Endothelial cell (in vitro differentiated cells): ENCODE measurements at places on chromosomes 12 and 14. TPM values are rescaled to one million over a fixed set of nuclear protein-coding genes. Genes with fewer than 3 reads are reported as not detected.

Gene PTGER2
- not detected for total RNA-seq

Gene GPD1
- total RNA-seq, result not detected

Gene BATF
- total RNA-seq, result not detected

Gene ST8SIA1
- total RNA-seq, result 0.77 TPM

Gene TMEM132C
- not detected for total RNA-seq

Gene SERPINA10
- total RNA-seq, result not detected

Gene IFT81
- 18.7 TPM for total RNA-seq

Gene NID2
- total RNA-seq, result 80.8 TPM

Gene BICDL1
- total RNA-seq, result 2.8 TPM

Gene RERG
- total RNA-seq, result 2.5 TPM

Gene KLHL33
- 0.08 TPM for total RNA-seq

- no peak overlapping the region for H3K4me3 ChIP-seq
- H3K36me3 ChIP-seq, result no peaks in the 10 kb centered on the region
- H3K27ac ChIP-seq, result no peak overlapping the region
- no peaks in the 10 kb centered on the region for H3K4me1 ChIP-seq
- DNase-seq, result no peak
Measured at GRCh38 chr14:89139404-89140247, 277.4 kb downstream of the FOXN3 start.

GRCh38 chr12:51397670-51398069, 6.5 kb upstream of the GALNT6 start:
- H3K4me1 ChIP-seq, result peaks cover 38% of the 10 kb centered on the region
- H3K27ac ChIP-seq, result no peak overlapping the region
- no peak for DNase-seq
- H3K4me3 ChIP-seq, result no peak overlapping the region
- H3K27me3 ChIP-seq, result peaks cover 6% of the 10 kb centered on the region
- no peaks in the 10 kb centered on the region for H3K36me3 ChIP-seq

GRCh38 chr12:89324437-89324836, 27.9 kb downstream of the DUSP6 start:
- no peak for DNase-seq
- peak overlapping the region; percentile 33 for H3K27ac ChIP-seq
- H3K27me3 ChIP-seq, result no peaks in the 10 kb centered on the region
- peaks cover 36% of the 10 kb centered on the region for H3K4me1 ChIP-seq
- H3K36me3 ChIP-seq, result no peaks in the 10 kb centered on the region

DNA sequence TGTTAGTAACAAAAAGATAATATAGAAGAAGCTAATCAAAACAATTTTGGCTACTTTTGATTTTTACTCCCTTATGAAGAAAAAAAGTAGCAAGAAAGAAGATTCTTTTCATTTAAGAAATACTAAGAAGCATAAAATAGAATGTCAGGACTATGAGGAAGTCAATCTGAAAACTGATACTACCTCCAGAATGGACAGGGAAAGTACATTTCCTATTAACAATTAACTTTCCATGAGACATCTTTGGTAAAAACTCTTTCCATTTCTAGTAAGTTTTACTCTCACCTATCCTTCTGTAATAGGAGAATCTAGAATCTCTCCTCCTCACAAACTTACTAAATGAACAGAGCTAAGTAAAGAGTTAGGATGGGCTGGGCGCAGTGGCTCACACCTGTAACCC, 51.3 kb upstream of the NPFF start:
- no peak overlapping the region for H3K4me3 ChIP-seq
- no peak overlapping the region for H3K27ac ChIP-seq

DNA sequence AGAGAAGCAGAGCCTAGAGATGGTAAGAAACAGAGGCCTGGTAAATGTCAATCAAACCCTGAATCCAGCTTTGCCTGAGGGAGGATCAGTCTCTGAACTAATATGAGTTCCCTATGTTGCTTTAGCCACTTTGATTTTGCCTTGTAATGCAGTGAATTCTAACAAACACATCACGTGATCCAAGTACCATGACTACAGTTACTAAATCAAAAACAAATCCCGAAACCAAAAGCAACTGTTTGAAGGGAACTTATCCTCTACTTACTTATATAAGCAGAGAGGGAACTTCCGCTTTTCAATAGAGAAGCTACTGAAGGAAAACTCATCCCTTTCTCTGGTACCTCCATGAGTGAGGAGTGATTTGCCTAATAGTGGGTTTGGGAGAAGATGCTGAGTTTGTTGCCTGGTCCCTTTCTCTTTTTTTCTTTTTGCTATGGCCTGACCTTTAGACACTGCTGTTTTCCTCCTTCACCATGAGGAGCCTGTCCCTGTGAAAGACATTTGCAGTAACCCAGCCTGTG, 7.7 kb upstream of the PPTC7 start:
- no peak overlapping the region for H3K27ac ChIP-seq
- H3K4me1 ChIP-seq, result peaks cover 1% of the 10 kb centered on the region

GRCh38 chr12:5087831-5088554, 44.3 kb downstream of the KCNA5 start:
- H3K27me3 ChIP-seq, result peaks cover 3% of the 10 kb centered on the region
- DNase-seq, result no peak
- no peak overlapping the region for H3K27ac ChIP-seq
- H3K36me3 ChIP-seq, result no peaks in the 10 kb centered on the region
- H3K4me1 ChIP-seq, result no peaks in the 10 kb centered on the region

DNA sequence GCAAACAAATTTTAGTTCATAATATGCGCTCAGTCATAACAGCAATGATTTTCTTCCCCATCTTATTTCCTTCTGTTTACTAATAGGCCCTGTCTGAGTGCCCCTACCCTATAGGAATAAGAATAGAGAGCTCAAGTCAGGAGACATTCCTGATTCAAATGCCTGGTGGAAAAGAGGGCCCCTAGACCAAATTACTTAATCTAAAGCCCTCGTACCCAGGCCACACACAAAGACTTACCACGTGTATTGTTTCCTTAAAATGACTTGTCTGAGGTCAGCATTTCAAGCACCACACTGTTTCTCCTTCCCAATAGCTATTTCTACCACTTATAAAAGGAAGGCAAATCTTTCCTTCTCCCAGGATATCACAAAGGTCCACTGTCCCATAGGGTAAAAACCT, 314.9 kb upstream of the TMTC1 start:
- no peaks in the 10 kb centered on the region for H3K27me3 ChIP-seq
- no peak for DNase-seq
- no peaks in the 10 kb centered on the region for H3K4me1 ChIP-seq
- H3K4me3 ChIP-seq, result no peak overlapping the region
- H3K27ac ChIP-seq, result no peak overlapping the region

DNA sequence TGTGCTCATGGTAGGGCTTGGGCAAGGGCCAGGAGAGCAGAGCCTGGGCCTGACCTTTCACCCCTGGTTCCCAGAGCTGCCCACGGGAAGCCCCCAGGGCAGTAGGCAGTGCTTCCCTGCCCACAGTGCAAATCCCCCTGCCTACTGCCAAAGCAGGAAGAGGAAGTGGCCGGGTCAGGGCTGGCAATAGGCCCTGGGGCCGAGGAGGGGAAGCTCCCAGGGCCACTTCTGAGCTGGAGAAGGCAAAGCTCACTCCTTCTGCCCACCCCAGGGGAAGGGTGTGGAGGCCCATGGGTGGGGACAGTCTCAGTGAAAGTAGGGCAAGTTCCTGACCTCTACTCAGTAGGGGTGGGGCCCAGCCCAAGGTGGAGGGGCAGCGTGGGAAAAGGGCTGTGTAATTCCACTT, 5.4 kb upstream of the NR4A1 start:
- peaks cover 18% of the 10 kb centered on the region for H3K4me1 ChIP-seq
- DNase-seq, result no peak
- peaks cover 15% of the 10 kb centered on the region for H3K27me3 ChIP-seq
- no peak overlapping the region for H3K4me3 ChIP-seq
- no peak overlapping the region for H3K27ac ChIP-seq

- H3K4me3 ChIP-seq, result peak overlapping the region; percentile 99
- H3K27ac ChIP-seq, result no peak overlapping the region
- peaks cover 25% of the 10 kb centered on the region for H3K4me1 ChIP-seq
- H3K36me3 ChIP-seq, result peaks cover 7% of the 10 kb centered on the region
- DNase-seq, result no peak
Measured at GRCh38 chr12:111687255-111687654, 1.4 kb downstream of the ACAD10 start.

DNA sequence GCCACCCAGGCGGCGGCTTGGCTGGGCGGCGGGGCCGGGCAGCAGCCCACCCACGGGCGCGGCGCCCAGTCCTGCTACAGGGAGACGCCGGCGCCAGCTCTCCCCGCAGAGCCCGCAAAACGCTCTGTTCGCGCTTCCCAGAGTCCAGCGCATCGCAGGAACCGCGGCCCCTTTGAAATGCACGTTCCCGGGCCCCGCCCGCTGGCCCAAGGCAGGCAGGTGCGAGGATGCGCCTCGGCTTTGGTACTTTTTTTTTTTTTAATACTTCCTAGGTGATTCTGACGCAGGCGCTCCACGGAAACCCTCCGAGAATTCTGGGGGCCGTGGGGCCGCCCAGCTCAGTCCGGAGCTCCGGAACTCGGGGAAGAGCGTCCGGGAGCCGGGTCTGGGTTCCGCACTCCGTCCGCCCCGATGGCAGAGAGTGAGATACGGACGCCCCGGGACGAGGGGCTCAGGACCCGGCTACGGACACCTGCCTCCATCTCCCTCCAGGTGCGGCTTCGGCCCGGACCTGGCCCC, 483 bp downstream of the POC1B start:
- H3K27me3 ChIP-seq, result peaks cover 10% of the 10 kb centered on the region
- DNase-seq, result no peak

- no peak overlapping the region for H3K4me3 ChIP-seq
- H3K27ac ChIP-seq, result no peak overlapping the region
- DNase-seq, result no peak
- H3K36me3 ChIP-seq, result no peaks in the 10 kb centered on the region
- H3K27me3 ChIP-seq, result peaks cover 2% of the 10 kb centered on the region
Measured at GRCh38 chr14:89650077-89650978, 233.3 kb upstream of the FOXN3 start.

DNA sequence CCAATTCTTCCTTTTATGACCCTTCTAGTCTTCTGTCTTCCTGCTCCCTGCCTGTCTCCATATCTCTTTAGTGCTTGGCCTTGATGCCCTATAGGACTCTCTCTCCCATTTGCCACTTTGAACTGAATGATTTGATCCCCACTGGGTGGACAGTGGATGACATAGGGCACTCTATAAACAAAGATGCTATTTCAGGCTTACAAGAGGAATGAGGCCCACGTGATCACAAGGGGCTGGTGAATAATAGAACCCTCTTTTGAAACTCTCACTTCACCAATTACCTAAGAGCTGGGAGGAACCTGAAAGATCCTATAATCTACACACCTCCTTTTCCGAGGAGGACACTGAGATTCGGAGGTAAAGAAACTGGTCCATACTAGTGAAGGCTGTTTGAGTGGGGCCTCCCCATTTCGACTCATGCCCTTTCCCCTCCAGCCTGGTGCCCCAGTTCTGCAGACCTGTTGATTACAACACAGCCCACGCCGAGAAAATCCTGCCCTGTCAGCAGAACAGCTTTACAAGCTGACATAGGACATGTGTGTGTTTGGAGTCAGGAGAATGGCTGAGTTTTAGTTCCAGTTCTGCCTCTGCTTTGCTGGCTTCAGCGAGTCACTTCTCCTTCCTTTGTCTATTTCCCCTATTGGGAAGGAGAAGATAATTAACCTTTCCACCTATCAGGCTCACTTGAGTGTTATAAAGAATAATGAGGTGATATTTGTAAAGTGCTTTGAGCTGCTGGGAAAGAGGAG, 400.3 kb downstream of the ZFP36L1 start:
- no peak overlapping the region for H3K4me3 ChIP-seq
- no peak overlapping the region for H3K27ac ChIP-seq
- peaks cover 30% of the 10 kb centered on the region for H3K4me1 ChIP-seq
- H3K36me3 ChIP-seq, result no peaks in the 10 kb centered on the region
- no peaks in the 10 kb centered on the region for H3K27me3 ChIP-seq

DNA sequence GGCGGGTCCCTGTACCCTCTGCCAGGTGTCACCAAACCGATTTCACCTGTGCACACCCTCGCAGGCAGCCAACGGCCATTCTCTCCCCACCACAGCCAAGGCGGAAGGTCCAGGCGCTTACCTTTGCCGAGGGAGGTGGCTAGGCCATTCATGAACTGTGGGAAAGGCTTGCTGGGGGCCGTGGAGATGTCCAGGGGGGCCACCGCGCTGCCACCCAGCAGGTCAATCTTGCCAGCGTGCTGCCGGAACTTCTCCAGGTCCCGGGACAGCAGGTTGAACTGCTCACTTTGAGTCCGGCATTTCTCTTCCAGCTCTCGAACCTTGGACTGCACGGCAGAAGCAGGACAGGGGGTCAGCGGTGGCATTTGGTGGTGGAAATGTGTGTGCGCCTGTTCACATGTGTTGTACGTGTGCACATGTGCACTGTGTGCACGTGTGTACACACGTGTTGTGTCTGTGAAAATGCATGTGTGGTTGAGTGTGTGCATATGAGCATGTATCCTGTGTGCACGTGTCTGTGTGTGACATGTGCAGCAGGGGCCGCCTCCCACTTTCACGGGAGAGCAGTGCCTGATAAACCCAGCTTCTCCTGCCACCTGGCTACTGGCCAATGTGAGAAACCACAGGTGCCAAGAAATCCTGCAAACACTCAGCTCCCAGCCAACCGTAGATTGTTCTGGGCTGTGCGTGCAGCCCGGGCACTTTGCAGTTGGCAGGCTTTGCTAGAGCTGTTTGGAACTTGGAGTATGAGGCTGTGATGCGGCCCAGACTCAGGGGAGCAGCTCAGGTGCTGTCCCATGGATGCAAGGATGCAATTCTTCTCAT, 118.9 kb downstream of the PIWIL1 start:
- H3K4me3 ChIP-seq, result no peak overlapping the region
- H3K4me1 ChIP-seq, result no peaks in the 10 kb centered on the region
- no peak overlapping the region for H3K27ac ChIP-seq
- H3K27me3 ChIP-seq, result peaks cover 11% of the 10 kb centered on the region
- DNase-seq, result no peak

DNA sequence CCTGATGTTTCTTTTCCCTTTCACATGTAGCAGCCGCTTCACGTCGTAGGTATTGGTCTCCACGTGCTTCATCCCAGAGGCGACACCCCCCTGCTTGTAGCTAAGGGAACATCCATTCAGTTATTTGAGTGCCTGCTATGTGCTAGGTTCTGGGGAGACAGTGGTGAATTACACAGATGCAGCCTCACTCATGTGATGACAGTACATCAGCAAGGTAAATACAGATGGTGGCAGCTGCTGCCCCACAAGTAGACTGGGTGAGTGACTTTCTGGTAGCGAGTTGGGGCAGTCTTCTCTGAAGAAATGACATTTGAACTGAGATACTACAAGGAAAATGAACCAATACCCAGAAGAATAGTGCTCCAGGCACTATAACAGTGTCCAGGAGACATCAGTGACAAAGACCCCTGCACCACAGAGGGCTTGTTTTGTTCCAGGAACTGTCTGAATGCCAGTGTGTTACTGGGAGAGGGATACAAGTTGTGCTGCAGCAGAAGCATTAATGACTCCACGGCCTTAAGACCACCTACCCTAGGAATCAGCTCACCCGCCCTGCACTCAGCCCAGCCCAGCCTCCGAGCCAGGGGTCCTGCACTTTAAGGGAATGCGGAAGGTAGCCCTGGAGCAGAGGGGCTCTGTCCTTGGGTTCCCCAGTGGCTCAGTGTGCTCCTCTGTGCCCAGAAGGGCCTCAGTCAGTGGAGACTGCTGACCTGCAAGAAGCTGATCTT, 7.3 kb downstream of the AVIL start:
- H3K4me3 ChIP-seq, result no peak overlapping the region
- peaks cover 40% of the 10 kb centered on the region for H3K36me3 ChIP-seq
- H3K27ac ChIP-seq, result no peak overlapping the region
